ENCODE measurements at places on chromosomes 11 and 22.

GRCh38 chr22:43262990-43263644, 76.2 kb upstream of the TTLL12 start:
- no peak for DNase-seq

- no peak for DNase-seq
These were observed 905.5 kb upstream of the RAG2 start for GRCh38 chr11:37503411-37504059.

- DNase-seq = no peak
These were observed 24.6 kb downstream of the VWCE start for GRCh38 chr11:61270354-61271076.

DNA sequence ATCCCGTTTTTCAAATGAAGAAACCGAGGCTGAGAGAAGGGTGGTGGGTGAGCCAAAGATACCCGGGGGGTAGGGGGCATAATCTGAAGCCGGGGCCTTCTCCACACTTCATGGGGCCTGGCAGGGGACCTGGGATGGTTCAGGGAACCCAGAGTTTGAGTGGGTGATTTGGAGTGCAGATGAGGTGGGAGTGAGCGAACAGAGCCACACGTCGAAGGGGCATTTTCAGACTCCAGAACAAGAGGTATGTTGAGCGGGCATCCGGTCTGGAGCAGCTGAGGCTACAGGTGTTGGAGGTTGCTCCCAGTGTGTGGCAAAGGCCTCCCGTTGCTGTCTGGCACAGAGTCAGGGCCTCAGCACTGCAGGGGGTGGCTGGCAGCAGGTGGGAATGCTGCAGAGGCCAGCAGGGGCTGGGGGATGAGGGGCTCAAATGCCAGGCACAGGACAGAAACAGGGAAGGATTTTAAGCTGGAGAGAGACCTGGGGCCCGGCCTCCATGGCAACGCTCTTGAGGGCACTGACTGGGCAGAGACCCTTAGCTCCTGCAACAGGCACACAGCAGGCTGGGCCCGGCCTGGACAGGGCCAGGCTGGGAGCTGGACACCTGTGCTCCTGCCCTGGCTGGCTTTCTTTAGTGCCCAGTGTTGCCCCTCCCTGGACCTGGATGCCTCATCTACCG, 46.2 kb downstream of the WNT11 start:
- no peak for DNase-seq

DNA sequence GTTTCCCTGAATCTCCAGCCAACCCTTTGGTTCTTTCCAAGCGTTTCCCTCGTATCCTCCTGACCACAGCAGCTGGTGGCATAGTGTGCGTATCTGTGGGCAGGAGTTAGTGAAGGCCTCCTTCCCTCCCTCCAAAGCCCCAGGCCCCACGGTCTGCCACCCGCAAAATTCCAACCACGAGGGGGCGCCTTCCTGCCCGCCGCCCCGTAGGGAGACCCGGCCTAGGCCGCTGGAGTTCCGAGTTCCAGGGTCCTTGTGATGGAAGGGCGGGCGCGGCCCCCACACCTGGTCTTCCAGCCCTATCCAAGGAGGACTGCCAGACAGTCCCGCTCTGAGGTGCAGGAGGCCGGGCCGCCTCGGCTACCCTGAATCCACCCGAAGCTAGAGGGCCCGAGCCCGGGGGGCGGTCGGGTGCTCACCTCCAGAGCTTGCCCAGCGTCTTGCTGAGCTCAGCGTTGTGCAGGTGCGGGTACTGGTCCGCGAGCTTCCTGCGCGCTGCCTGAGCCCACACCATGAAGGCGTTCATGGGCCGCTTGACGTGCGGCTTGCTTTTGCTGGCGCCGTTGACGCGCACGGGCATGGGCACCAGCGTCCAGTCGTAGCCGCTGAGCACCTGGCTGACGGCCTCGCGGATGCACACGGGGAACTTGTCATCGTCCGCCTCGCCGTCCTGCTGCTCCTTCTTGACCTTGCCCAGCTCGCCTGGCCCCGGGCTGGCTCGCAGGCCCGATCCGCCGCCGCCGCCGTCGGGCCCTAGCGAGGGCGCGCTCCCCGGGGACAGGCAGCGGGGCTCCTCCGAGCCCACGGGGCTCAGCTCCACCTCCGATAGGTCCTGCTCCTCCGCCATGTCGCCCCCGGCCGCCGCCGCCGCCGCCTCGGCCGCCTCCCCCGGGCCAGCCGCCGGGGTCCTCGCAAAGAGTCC, 1.2 kb downstream of the SOX10 start:
- DNase-seq = no peak

GRCh38 chr11:116459185-116460045, 313.4 kb downstream of the BUD13 start:
- DNase-seq = no peak

GRCh38 chr11:2791139-2791520, 91.3 kb upstream of the KCNQ1OT1 start:
- no peak for DNase-seq

DNA sequence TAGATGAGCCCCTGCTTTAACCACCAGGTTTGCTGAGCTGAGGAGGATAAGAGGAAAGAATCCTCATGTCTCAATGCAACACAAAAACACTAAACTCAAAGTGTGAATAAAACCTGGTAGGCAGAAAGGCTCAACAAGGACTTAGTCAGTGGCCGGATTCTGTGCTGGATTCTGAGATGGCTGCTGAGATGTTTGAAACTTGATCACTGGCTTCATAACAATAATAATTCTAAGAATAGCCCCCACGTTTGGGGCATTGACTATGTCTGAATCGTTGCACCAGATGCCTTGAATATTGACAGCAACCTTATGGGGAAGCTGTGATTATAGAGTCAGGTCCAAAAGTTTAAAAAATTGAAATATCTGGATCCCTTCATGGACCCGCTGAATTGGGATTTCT, 4.6 kb downstream of the DKK3 start:
- no peak for DNase-seq

GRCh38 chr22:46063846-46064227, 86.5 kb upstream of the PPARA start:
- DNase-seq = no peak

DNA sequence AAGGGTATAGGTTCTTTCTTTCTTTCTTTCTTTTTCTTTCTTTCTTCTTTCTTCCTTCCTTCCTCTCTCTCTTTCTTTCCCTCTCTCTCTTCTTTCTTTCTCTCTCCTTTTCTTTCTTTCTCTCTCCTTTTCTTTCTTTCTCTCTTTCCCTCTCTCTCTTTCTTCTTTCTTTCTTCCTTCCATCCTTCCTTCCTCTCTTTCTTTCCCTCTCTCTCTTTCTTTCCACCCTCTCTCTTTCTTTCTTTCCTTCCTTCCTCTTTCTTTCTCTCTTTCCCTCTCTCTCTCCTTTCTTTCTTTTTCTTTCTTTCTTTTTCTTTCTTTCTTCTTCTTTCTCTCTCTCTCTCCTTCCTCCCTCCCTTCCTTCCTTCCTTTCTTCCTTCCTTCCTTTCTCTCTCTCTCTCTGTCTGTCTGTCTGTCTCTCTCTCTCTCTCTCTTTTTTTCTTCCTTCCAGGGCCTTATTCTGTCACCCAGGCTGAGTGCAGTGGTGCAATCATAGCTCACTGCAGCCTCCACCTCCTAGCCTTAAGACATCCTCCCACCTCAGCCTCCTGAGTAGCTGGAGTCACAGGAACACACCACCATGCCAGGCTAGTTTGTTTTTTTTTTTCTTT, 26.8 kb downstream of the LIF start:
- no peak for DNase-seq

GRCh38 chr11:86403458-86403857, 28.8 kb downstream of the CCDC81 start:
- no peak for DNase-seq

DNA sequence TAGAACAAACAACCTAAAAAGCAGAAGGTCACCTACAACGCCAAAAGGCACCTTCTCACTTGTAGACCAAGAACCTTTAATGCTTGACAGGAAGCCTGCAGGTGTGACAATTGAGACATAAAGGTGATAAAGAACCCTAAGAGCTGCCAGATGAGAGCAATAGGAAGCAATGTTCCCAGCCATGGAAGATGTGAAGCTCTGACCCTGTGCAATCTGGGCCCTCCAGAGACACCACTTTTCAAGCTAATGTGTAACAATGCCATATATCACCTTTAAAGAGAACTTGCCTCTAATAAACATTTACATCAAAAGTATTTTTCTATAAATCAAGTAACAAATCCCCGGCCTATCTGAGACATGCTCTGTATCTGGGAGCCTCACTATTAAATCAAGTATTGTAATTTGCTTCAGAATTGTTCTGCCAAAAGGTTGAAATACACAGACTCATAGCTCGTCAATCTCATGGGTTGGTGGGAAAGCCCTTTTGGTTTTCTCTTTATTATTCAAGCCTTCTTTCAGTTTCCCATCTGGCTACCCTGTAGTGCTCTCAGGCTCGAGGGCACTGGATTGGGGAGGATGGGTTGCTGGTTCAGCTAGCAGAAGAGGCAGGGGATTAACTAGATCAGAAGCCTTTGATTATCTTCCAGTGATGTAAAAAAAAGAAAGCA, 368.9 kb downstream of the BUD13 start:
- no peak for DNase-seq

- no peak for DNase-seq
These were observed 37.1 kb downstream of the PKNOX2 start for GRCh38 chr11:125201525-125202141.

- DNase-seq = no peak
These were observed 491.1 kb downstream of the OPCML start for GRCh38 chr11:133041181-133041580.

DNA sequence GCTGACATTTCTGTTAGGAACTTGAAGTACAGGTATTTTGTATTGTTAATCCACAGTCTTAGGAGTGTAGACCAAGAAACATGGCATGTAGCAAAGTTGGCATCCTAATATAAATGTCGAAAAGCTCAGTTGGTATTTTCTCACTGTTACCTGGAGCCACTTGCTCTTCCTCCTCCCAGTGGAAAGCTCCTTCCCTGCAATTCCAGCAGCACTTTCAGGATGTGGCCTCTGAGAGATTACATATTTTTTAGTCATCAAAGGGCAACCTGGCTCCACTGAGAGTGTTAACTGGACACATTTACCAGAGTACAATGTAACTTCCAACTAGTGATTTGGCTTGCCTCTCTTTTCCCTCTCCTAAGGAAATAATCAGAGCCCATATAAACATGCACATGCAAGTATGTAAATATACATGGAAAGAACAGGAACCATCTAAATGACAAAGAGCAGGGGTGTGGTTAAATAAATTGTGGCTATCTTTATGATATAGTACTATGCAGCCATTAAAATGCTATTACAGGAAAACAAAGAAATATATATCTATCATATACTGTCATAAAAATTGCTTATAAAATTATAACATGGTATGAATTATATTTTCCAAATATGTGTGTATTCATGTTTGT, 14.3 kb upstream of the EED start:
- no peak for DNase-seq

DNA sequence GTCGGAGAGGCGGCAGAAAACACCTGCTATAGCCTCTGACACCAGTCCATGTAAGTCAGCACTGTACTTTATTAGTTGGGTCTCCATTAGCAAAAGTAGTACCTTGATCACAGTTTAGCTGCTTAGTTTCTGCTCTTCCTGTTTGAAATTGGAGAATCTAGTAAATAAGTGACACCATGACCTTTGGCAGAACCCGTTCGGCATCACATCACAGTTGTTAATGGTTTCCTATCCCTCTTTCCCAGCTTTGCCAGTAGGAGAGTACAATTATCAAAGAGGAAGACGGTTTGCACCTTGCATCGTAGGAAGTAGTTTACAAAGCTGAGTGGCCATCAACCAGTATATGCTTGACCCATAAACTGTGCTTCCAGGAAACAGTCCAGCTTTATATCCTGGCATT, 101.8 kb downstream of the TRIM44 start:
- DNase-seq = no peak

GRCh38 chr11:87275176-87275575, 237.4 kb downstream of the TMEM135 start:
- DNase-seq = no peak

GRCh38 chr11:13997881-13998280, 35.4 kb downstream of the SPON1 start:
- no peak for DNase-seq

DNA sequence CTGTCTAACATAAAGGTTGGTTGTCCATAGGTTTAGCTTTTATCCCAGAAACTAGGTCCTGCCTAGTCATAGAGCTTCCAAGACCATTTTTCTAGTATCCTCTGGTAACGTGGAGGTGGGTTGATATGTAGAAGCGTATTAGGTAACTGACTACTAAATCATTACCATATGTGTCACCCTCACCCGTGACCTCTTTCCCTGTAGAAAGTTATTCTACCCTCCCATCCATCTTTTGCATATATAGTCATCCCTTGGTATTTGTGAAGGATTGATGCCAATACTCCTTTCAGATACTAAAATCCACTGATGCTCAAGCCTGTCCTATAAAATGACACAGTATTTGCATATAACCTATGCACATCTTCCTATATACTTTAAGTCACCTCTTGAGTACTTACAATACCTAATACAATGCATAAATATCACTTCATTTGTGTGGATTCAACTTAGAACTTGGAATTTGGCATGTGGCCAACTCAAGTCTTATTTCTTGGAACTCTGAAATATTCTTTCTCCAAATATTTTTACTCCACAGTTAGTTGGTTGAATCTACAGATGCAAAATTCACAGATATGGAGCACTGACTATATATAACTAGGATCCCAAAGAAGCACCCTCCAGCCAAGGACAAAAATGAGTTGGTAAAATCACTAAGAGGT, 497.0 kb upstream of the TENM4 start:
- no peak for DNase-seq

- no peak for DNase-seq
These were observed 521 bp downstream of the PES1 start for GRCh38 chr22:30591191-30591587.

DNA sequence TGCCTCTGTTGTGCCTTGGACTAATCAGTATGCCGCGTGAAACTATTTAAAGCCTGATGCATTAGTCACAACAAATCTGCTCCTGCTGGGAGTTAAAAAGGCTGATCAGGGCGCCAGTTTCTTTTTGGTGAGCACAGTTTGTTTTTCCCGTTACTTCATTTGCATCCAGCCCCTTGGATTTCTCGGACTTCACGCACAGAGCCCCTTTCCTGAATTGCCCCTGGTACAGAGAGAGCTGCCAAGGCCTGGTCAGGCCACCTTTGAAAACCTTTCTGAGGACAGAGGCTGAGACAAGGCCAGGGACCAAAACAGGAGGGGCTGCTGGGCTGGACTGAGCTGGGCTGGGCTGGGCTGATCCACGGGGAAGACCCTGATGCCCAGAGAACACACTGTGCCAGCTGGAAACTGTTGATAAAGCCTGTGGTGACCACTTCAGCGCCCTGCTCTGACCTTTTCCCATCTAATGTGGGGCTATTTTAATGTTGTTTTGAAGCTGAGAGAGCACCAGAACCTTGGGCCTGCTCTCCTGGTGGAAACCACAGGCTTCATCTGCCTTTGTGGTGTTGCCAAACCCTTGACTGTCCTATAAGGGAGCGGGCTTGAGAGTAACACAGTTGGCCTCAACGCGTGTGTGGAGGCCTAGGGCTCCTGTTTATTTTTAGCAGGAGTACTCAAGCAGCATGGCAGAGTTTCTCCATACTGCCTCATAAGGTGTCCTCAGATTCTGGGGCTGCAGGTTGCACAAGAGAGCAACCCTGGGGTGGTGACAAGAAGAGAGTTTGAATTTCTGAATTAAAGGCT, 44.2 kb downstream of the NAV2 start:
- no peak for DNase-seq

- DNase-seq = no peak
These were observed 9.6 kb upstream of the BIRC3 start for GRCh38 chr11:102307727-102308038.

GRCh38 chr11:131470216-131470925, 100.0 kb downstream of the NTM start:
- no peak for DNase-seq
